ENCODE measurements at places on chromosomes 1 and 21.

- peak; percentile 68 for DNase-seq
Measured at GRCh38 chr1:32201011-32201855, 838 bp downstream of the CCDC28B start.

DNA sequence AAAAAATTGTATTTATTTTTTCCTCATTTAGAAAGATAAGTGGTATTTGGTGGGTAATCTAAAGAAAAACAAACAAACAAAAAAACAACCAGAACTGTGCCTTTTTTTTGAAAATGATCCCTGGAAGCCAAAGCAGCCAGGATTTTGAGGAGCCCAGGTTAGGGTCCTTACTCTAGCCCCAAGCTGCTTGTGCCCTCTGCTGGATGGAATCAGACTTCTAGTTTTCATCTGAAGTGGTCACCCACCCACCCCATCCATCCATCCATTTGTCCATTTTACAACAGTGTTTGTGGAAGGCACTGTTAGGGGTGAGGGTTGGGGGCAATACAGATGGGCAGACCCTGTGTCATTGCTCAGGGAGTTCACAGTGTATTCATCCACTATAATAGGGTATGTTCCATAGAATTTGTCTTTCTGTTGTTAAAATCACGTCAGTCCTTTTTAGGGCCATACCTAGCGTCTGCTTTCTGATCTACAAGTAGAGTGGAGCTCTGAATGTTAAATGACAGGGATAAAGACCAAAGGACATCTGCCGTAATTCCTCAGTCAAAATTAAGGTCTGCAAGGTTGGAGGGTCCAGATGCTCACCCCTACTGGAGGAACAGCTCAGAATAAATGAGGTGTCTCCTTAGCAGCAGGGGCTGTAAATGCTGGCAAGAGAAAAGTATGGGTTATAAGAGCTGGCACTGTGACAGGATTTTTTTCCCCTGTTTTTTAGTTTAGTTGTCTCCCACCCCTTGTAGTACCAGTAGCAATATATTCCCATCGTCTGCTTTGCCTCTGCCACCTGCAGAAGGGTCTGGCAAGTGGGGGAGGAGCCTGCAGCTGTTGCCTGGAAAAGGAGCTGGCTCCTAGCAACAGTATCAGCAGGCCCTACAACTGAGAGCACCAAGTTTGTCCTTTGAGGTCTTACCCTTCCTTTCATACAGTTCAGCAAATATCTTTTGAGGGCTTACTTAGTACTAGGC is 3.2 kb downstream of the LRRC42 start:
- DNase-seq: no peak

DNA sequence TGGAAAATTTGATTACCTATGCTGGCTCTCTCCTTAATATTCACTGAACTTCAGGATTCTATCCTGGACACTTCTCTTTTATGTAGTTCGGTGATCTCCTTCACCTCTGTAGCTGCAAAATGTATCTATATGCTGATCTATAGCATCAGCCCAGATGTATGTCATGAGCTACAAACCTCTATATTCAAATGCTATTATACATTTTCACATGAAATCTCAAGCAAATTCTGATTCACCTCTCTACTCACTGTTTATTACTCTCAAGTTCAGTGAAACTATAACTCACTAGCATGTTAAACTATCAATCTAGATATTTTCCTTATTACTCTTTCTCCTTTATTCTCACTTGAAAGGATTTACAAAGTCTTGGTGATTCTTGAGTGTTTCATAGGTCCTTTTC is 52.2 kb downstream of the PTPRC start:
- no peak for DNase-seq

GRCh38 chr1:8241417-8242014 is 76.4 kb upstream of the SLC45A1 start:
- DNase-seq: no peak

- DNase-seq: no peak
Measured at GRCh38 chr1:180787628-180788307, 124.9 kb upstream of the KIAA1614 start.

GRCh38 chr1:167663002-167663772 is 33.2 kb downstream of the RCSD1 start:
- no peak for DNase-seq

- DNase-seq: no peak
Measured at GRCh38 chr1:172356620-172357019, 63.9 kb upstream of the C1orf105 start.

DNA sequence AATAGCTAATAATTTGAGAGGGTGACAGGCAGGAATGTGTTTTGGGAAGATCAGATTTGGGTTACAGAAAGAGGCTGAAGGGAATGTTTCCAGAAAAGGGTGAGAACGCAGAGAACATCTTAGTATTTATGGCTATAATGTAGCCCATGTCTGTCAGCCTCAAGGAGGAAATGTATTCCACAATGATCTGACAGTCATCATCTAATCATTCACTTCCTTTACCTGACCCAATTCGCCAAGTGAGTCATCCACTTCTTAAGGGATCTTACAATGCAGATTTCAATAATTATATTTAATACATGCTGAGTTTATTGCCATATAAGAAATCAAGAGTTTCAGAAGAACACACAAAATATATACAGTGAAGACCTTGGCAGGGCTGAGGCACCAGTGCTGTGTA is 10.8 kb downstream of the TRIM45 start:
- no peak for DNase-seq

- DNase-seq: no peak
Measured at GRCh38 chr1:15703562-15703961, 19.4 kb downstream of the PLEKHM2 start.

DNA sequence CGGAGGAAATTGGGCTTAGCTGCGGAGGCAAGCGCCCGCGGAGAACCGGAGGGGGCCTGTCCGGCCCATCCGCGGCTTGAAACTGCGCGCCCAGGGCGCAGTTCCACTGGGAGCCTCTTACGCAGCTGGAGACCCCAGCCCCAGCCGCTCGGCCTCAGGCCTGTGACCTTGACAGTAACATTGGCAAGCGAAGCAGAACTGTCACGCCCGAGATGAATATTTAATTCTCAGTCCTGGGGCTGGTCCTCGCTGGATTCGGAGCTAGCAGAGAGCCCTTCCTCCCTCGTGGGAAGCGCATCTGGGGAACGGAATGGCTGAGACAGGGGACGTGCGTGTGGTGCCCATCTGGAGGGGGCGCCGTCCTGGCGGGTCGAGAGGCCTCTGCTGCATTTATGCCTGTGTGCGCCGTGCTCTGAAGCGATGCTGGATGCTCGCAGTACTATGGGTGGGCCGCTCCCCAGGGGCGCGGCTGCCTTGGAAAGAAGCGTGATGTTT is 928 bp downstream of the SLC6A17 start:
- DNase-seq: no peak

DNA sequence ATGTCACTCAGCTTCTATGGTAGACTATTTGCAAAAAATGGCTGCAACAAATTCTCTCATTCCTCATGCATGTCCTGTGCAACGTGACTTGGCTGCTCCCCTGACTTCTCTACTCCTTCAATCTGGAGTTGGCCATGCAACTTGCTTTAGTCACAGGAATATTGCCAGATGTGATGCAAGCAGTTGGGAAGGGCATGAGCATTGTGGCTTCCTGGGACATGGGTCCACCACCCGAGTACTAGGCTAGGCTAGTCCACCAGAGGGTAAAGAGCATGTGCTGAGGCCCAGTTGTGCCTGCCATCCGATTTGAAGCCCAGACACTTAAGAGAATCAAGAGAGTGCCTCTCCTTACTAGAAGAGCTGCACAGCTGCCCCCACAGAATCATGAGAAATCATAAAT is 89.6 kb downstream of the DSCAM start:
- no peak for DNase-seq

- DNase-seq: no peak
Measured at GRCh38 chr1:5596651-5597050, 395.6 kb downstream of the NPHP4 start.

GRCh38 chr1:44453798-44454349 is 48.8 kb downstream of the RNF220 start:
- no peak for DNase-seq

DNA sequence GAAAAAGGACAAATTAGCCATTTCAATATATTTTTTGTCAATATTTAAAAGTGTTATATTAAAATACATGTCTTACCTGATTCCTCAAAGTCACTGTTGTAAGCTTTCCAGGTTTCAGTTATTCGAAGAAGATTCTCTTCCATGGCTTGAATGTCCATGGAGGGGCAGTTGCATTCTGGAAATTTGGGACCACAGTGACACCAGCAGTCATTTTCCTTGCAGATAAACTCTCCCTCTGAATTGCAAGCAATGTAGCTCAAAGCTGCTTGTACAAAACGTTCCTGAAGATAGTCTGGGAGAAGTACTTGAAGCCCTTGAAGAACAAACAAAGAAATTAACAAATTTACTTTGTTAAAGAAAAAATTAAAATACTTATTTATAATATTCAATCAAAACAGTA is 251.7 kb downstream of the BRINP3 start:
- no peak for DNase-seq

DNA sequence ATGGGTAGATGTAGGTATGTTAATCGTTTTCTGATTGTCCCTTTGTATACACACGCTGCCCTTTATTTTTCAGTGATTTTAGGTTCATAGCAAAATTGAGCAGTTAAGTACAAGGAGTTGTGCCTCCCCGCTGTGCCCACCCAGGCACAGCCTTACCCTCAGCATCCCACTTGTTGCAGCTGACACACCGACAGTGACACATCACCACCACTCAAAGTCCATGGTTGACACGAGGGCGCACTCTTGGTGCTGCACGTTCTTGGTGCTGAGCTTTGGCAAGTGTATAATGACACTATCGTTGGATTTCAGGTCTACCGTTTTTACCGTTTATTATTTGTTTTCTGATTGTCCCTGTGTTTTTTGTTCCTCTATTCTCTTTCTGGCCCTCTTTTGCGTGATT is 15.6 kb downstream of the C1orf159 start:
- no peak for DNase-seq

Measured in activated CD4-positive, alpha-beta T cell treated with anti-CD3 and anti-CD28 coated beads for 24 hours (primary cell).